BJ (cell line): ENCODE measurements at places on chromosomes 2 and 18.

DNA sequence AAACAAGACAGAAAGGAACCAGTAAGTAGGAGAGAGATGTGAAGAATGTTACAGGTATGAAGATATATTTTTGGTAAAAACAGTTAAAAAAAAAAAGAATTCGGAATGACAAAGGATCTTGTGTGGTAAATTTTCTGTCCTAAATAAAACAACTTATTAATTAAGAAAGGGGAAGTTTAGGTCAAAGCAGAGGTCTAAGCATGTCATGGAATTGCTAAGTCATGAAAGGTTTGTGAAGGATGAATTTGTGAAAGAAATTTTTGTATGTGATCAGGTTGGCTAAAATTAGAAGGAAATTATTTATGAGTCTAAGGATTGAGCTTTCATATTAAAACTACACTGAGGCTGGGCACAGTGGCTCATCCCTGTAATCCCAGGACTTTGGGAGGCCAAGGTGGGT lies 11.1 kb upstream of the ALPG start:
- no peak for DNase-seq

- no peak for DNase-seq
Measured at GRCh38 chr18:21857871-21858270, 117.3 kb downstream of the MIB1 start.

DNA sequence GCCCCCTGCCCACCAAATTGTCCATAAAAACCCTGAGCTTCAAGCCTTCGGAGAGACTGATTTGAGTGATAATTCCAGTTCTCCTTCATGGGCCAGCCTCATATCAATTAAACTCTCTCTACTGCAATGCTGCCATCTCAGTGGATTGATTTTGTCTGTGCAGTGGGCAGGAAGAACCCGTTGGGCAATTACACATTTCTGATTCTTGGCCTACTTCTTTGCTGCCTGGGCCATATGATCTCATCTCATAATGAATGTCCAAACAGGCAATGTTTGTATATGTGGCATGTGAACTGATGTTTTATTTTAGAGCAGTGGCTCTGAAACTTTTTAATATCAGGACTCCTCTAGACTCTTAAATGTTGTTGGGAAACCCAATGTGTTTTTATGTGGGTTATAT lies 101.2 kb upstream of the SLC38A11 start:
- DNase-seq, result no peak

GRCh38 chr2:3876685-3877084 lies 173.3 kb downstream of the DCDC2C start:
- no peak for DNase-seq

DNA sequence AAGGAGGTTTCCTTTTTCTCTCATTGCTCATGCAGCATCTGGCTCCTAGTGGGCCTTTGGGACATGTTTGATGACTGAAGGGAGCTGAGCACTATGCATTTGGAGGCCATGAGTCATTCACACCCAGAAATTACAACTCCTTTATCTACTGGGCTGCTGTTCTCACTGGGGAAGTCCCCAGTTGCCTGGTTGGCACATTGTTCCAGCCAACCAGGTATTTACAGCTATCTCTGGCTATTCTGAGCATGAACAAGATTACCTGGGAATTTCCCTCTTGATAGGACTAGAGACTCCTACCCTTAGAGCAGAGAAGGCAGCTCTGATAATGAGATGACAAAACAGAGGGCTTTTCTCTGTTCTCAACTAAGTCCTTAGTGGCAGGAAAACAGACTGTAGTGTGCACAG lies 206.5 kb downstream of the SETBP1 start:
- no peak for DNase-seq

- no peak for DNase-seq
Measured at GRCh38 chr2:128605931-128606330, 287.3 kb upstream of the HS6ST1 start.

DNA sequence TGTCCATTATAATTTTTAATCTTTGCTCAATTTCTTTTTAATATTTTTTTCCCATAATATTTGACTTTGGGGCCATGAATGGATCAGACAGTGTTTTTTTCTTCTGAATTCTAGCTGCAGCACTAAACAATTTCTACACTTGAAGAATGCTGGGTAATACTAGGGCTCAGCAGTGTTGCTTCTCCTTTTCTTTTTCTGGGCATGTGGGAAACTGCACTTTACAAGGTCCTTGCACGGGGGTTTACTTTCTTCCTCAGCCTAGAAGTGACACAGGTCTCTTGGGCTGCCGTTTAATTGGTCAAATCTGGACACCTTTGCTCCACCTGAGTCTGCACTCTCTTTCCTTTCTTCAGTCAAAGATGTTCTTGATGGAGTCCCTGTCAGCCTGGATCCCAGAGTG lies 135.4 kb upstream of the APCDD1 start:
- DNase-seq, result no peak

- DNase-seq, result no peak
Measured at GRCh38 chr2:37284381-37284780, 40.3 kb downstream of the PRKD3 start.

DNA sequence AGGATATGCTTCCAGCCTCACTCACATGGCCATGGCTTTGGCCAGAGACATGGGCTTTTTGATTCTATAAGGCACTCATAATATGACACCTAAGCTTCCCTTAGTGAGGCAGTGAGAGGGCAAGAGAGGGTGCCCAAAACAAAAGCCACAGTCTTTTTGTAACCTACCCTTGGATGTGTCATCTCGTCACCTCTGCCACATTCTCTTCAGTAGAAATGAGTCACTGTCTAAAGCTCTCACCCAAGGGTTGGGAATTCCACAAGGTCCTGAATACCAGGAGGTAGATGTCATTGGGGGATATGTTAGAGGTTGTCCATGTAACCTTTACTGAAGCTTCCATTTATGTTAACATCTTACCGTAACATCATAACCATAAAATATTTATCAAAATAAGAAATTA lies 108.4 kb downstream of the ALMS1 start:
- DNase-seq, result no peak

DNA sequence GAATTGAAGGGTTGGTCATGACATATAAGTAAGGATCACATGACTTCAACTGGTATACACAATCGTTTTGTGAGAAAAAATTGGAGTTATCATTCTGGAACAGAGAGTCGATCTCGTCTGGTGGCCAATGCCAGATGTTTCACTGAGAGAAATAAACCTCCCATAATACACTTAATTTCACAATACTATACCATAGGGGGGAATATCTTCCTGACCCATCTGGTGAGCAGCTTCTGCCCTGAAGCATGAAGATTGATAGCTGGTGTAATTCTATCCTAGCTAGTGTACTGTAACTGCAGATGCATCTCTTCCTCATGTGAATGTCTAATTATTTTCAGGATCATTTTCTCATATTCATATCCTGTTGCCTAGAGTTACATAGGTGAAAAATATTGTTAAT lies 15.7 kb upstream of the CDH7 start:
- DNase-seq, result no peak

- DNase-seq, result no peak
Measured at GRCh38 chr18:10201659-10202058, 252.8 kb upstream of the APCDD1 start.

DNA sequence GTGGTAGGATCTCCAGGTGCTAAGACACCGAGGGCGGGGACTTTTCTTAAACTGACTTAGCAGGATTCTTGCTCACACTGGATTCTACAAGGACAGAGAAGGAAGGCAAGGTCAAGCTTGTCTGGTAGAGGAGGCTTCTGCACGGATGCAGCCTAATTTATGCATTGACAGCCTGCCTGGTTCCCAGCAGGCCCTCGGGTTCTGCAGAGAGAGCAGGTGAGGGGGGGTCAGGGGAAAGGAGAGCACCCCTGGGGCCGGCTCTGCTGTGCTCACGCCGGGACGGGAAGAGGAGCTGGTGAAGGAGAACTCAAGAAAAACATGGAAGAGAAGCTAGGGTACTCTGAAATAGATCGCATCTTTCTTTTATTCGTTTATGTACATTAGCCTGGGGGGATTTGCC lies 46.4 kb downstream of the ADI1 start:
- no peak for DNase-seq

- DNase-seq, result no peak
Measured at GRCh38 chr2:1664076-1664605, 80.2 kb downstream of the PXDN start.

- DNase-seq, result no peak
Measured at GRCh38 chr2:146388757-146389156, 1456.1 kb upstream of the ACVR2A start.

DNA sequence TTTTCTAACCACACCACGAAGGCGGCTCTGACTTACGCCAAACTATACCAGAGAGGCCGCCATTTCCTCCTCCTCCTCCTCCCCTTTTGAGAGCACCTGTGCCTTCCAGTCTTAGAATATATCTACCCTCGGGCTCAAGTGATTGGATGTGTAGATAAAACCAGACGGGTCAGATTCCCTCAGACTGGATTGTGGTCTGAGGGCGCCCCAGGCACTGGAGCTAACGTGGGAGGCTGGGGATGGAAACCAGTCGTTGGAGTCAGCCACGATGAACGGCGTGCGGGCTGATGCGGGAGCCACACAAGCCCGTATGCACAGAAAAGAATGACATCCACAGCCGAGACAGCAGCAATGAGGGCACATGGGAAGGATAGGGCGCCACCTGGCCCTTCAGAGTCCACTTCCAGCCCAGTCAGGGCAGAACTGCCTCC lies 12.3 kb upstream of the ODC1 start:
- DNase-seq, result no peak

GRCh38 chr2:10228611-10229365 lies 73.9 kb upstream of the HPCAL1 start:
- DNase-seq, result no peak

DNA sequence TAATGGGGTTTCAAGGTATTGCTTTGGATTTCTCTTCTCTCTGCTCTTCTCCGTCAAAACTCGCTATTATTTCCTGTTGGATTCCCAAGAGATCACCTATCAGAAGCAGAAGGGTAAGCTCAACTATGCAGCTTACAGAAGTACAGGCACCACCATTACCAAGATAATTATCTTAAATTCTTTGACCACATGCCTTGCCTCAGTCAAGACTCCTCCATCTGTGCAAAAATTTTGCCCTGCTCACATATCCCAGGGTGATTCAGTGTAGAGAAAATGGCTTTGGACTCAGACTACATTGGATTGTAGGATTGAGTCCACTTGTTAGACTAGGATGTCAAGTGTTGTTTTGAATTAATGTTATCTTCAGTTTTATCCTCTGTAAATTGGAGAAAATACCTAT lies 698.7 kb downstream of the TDRD15 start:
- no peak for DNase-seq

GRCh38 chr18:31294199-31294747 lies 23.7 kb upstream of the DSG1 start:
- no peak for DNase-seq

DNA sequence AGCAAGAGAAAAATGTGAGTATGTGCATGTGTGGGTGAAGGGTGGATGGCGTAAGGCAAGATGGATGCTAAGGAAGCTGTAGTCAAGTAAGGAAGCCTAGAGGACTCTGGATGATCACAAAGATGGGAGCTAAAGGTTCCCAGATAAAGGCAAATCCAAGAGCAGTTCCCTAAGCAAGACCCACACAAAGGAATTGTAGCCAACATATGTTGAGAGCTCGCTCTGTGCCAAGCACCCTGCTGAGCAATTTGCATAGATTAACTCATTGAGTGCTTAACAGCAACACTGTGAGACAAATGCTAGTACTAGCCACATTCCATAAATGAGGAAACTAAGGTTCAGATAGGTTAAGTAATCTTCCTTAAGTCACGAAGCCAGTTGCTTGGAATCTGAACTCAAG lies 132.6 kb downstream of the C1D start:
- no peak for DNase-seq

- DNase-seq, result no peak
Measured at GRCh38 chr2:241149675-241149924, 328 bp upstream of the PASK start.

- no peak for DNase-seq
Measured at GRCh38 chr18:8290435-8290834, 318.8 kb upstream of the RAB12 start.

DNA sequence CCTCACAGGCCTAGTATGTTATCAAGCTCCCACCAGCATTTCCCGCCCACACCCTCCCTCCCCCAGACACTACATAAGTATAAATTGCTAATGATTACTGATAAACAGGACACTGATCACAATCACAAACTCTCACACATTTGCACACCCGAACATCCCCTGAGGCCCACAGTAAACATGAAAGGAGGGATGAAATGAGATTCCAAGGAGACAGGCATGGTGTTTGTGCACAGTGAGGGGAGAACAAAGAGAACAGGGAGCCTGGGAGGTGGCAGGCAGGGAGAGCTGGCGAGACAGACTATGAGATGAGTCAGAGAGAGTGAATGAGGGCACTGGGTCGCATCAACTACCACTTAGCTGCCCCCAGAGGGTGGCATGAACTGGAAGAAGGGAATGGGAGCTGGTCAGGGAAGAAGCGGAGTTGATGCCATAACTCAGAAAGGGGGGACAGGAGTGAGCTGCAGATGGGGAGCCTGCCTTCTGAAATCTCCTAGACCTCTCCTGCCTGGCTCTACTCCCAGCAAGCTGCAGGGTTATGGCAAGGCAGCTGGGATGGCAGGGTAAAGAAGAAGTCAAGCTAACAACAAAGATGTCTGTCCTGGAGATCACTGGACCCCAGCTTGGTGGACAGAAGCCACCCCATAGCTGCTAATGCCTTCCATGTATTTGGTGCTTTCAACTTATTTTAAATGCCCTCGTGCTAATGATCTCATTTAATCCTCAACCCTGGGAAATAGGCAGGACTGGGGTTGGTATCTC lies 5.1 kb downstream of the KIF3C start:
- no peak for DNase-seq

DNA sequence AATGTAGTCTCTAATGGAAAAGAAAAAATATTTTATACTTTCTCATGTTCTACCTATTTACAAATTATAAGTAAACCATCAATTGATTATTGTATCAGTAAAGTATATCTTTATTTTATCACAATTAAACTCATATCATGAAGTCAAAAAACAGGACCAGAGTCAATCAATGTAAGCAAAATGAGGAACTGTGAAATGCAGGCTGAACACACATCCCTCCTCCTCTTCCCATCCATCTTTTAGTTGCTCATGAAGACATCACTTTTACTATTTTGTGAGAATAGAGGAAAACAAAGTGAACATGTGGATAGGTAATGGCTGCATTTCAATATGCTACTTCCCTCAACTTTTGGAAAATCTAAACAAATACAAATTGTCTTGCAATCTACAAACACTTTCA lies 188.8 kb upstream of the PGAP1 start:
- DNase-seq, result no peak
